NCI-H1436 treated with DMSO at 0.1 percent for 48 hours (cell line): ENCODE measurements at places on chromosomes 16 and 17.

- no peak for DNase-seq
These were observed 36.7 kb downstream of the SALL1 start for GRCh38 chr16:51114382-51114781.

DNA sequence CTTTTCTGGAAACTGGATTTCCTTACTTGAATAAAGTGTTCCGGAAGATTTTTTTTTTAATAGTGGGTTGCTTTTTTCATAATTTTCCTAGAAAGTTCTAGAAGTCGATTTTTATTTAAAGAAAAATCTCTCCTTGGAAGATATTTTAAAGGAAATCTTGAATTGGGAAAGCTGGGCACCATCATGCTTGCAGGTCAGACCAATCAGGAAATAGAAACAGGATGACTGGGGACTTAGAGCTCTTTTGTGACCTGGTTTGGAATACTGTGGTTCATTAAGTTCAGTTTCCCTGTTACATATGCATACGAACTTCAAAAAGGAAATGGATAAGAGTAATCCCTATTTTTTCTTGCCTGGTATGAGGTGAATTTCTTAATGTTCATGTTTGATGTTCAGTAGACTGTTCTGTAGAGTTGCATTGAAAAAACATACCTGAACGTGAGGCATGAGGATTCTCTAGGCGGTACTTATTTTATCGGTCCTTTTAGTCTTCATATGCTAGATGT lies 1.2 kb downstream of the NFATC3 start:
- DNase-seq: no peak

- DNase-seq: no peak
These were observed 16.3 kb downstream of the SCPEP1 start for GRCh38 chr17:56994009-56994792.

GRCh38 chr17:72274614-72275013 lies 153.8 kb downstream of the SOX9 start:
- DNase-seq: no peak

DNA sequence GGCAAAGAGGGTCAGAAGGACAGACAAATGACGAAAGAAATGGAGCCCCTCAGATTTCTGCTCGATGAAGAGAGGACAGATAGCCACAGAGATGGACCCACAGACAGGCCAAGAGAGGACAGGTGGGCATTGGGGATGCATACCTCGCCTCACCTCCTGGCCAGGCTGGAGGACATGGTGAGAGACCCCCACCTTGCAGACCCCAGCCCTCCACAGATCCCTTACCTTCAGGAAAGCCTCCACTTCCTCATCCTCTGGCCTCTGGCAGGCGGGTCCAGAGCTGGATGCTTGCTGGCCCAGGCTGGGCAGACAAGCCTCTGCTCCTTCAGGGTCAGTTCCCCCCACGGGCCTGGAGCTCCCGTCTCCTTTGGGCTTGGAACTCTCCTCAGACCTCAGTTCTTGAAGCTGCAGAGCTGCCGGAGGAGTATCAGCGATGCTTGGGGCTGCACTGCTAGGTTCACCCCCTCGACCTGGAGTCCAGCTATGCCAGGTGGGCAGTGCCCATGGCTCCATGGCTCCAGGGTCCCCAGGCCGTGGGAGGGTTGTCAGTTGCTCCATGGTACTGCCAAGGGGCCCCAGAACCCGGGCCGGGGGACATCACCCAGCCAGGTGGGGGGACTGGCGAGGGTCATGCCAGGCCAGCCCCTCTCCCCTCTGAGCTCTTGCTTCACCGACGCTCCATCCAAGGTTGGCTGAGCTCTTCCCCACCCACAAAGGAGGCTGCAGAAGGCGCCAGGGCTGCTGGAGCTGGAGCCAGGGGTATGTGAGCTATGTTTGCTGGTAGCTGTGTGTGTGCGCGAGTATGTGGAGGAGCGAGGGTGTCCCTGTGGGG lies 1.0 kb downstream of the TSPOAP1 start:
- no peak for DNase-seq

DNA sequence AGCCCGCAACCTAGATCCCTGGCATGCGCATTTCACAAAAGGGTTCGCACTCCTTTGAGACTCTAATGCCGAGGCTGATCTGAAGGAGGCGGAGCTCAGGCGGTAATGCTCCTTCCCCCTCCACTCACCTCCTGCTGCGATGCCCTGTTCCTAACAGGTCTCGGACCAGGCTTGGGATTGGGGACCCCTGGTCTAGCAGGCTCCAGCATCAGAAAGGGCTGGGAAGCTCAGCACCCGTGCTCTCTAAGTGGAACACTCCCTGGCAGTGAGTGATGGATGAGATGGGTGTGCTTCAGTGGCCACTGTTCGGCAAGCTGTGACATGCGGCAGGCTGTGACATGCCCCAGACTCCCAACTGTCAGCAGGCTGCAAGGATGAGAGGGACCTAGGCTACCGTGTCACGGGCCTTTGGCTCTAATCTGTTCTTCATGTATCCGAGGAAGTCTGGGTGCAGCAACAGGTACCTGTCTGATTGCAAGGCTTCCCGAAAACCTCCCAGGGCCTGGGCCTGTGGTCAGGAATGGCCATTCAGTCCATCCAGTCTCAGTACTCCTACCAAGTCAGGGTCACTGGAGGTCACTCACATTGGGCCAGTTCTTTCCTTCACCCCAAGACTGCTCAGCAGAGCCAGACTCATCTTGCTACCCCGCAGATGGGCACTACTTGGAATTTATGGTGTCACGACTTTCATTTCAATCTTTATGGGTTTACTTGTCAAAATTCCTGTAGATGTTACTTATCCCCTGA lies 1.3 kb upstream of the ST6GALNAC2 start:
- DNase-seq: peak; percentile 45

GRCh38 chr17:82228842-82229697 lies at the start of gene SLC16A3:
Gene SLC16A3 (plus strand): TSS chr17:82229042. CDS start chr17:82236009, 6,967 bp downstream.
- no peak for DNase-seq

DNA sequence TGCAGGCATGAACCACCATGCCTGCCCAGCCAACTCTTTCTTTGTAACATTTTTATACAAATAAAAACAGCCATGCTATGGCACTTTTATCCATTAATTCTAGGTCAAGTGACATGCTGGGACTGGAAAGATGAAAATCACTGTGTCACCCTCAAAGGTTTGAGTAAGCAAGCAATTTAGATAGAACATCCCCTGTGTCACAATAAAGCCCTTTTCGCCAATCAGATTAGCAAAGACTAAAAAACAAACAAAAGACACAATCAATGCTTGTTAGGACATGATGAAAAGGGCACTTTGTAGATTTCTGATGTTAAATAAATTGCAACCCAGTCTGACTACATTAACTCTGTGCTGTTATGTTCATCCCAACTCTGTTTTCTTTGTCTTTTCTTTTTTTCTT lies 26.4 kb downstream of the CHP2 start:
- DNase-seq: no peak

DNA sequence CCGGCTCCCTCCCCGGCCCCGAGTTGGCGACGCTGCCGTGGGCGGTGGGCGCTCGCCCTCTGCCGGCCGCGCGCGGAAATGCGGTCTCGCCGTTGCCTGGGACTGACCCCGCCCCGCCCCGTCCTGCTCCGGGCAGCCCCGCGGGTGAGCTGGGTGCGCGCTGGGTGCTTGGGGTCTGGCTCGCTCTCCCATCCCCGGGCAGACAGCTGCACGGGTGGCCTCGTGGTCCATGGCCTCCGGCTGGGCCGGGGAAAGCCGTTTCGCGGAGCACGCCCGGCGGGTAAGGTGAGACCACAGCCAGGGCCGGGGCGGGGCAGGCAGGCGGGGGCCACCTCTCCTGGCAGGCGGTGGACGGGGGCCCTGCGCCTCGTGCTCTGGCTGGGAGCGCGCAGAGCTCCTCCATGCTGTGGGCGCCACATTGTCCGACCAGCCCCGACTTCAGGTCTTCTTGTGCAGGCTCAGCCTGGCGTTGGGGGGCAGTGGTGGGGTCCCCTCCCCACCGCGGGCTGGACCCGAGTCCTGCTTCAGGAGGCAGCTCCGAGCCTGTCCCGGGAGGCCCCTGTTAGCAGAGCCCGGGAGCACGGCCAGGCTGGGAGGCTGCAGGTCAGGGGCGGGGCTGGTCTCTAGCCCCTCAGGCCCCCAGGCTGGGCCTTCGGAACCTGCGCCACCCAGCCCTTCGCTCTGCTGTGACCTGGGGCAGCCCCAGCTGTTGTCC lies 7.0 kb upstream of the C1QTNF8 start:
- no peak for DNase-seq

- DNase-seq: no peak
These were observed 86.5 kb downstream of the ABCA8 start for GRCh38 chr17:68868708-68869107.

GRCh38 chr16:13077816-13078215 lies 176.4 kb downstream of the SHISA9 start:
- DNase-seq: peak; percentile 63

- DNase-seq: no peak
These were observed 218.3 kb downstream of the FTO start for GRCh38 chr16:53922067-53922806.

- DNase-seq: no peak
These were observed 59.7 kb downstream of the B9D1 start for GRCh38 chr17:19302791-19303331.

GRCh38 chr17:82940226-82941020 lies 100.6 kb upstream of the ZNF750 start:
- no peak for DNase-seq

DNA sequence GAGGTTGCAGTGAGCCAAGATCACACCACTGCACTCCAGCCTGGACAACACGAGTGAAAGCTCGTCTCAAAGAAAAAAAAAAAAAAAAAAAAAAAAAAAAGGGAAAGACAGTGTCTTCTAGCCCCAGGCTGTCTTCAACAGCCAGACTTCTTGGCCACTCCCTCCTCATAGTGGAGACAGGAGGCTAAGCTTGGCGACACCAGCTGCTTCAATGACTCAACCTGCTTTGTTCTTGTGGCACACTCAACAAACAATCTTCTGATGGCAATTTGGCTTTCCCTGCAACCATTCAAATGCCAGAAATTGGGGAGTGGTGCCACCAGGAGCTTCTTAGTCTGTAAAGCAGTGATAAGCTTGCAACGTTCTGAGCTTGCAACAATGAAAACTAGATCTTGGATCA lies 290.4 kb upstream of the DYNLRB2 start:
- DNase-seq: no peak

DNA sequence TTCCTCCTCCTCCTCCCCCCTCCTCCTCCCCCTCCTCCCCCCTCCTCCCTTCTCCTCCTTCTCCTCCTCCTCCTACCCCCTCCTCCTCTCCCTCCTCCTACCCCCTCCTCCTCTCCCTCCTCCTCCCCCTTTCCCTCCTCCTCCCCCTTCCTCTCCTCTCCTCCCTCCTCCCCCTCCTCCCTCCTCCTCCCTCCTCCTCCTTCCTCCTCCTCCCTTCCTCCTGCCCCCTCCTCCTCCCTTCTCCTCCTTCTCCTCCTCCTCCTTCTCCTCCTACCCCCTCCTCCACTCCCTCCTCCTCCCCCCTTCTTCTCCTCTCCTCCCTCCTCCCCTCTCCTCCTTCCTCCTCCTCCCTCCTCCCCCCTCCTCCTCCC lies 6.6 kb upstream of the PDP2 start:
- no peak for DNase-seq

- no peak for DNase-seq
These were observed 2.3 kb downstream of the FDXR start for GRCh38 chr17:74870512-74870911.

DNA sequence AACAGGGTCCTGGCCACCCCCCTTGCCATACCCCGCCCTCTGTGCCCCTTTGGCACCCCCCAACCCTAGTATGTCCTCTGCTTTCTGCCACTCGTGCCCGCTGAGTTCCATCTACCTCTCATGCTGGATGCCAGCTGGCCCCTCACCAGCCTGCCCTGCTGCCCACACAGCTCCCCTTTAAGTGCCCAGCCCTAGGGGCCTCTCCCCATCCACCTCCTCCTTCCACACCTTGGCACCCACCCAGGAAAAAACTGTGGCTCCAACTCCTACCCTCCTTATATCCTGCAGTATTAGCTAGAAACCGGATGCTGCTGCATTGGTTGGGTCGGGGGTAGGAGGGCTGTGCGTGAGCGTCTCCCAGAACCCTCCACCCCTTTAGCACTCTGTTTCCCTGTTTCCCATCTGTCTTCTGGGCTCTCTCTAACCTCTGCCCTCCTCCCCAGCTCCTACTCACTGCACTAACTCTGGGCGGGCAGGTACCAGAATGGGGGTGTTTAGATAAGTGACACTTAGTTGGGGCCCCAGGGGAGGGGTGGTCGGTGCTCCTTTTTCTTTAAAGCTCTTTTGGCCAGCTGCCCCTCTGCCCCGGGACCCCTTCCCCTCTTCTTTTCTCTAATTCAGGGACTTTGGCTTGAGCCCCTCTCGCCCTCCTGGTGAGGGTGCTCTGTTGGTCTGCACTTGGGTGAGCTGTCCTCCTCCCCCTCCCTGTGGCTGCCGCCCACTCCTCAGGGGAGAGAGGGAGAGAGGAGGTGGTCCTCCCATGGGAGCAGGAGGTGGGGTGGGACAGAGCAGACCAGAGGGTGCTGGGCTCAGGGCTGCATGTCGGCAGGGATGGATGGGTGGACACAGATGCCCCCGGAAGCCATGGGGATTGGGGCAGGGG lies 9.9 kb downstream of the NR1D1 start:
- DNase-seq: no peak

- DNase-seq: no peak
These were observed 58.5 kb downstream of the XYLT1 start for GRCh38 chr16:17412221-17412620.

DNA sequence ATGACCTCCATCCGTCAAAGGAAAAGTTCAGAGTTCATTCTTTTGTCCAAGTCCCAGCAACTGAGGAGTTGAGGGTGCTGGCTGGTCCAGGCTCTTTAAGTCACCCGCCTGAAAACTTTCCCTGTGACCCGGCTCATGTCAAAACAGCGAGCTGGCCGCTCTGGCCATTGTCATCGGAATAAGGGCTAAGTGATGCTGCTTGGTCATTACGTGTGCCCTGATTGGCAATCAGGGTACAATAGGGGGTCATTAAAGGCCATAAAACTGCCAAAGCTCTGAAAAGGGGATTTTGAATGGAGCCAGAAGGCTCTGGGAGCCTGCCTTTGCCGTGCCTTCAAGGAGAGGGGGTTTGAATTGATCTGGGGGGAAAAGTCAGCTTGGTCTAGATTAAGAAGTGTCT lies 88.5 kb upstream of the IRX3 start:
- no peak for DNase-seq

GRCh38 chr16:5895137-5895536 lies 797.5 kb upstream of the EEF2KMT start:
- no peak for DNase-seq

DNA sequence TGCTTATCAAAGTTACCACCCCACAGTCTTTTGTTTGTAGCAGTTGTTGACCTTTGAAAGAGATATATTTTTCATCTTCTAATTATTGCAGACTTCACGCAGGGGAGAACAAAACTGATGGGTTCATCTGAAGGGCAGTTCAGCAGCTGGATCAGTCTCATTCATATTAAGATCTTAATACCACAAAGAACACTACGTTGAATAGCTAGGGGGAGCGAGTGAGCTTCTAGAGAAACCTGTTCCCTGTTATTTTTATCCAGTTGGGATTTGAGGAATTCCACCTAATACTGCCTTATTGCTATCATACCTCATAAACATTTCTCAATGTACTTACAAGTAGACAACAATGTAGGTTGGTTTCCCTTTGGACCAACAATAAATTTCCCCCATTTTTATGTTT lies 306.1 kb upstream of the KIF2B start:
- no peak for DNase-seq

GRCh38 chr17:34764716-34765115 lies 185.3 kb downstream of the TMEM132E start:
- DNase-seq: no peak

DNA sequence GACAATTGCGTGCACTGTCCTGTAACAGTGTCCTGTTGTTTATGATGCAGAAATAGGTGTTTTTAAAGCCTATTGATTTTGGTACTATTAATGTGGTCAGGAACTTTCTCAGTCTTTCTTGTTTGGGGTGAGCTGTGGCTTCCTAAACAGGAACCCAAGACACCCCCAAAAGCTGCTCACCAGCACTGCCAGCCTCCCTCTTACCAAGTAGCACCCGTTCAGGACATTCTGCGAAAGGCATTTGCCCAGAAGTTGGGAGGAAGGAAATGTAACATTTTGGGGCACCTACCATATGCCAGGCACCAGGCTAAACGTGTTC lies 21.6 kb upstream of the STH start:
- no peak for DNase-seq
